ENCODE measurements at places on chromosomes 7 and 10. TPM values are rescaled to one million over a fixed set of nuclear protein-coding genes. Genes with fewer than 3 reads are reported as not detected.

The ARHGEF35 gene
- total RNA-seq: 15.7 TPM

The CNPY1 gene
- total RNA-seq: 0.16 TPM

The SEMA4G gene
- total RNA-seq: 3.7 TPM

The FXYD4 gene
- not detected for total RNA-seq

- DNase-seq: no peak
These were observed 204.3 kb downstream of the DGKB start for GRCh38 chr7:14698239-14698638.

DNA sequence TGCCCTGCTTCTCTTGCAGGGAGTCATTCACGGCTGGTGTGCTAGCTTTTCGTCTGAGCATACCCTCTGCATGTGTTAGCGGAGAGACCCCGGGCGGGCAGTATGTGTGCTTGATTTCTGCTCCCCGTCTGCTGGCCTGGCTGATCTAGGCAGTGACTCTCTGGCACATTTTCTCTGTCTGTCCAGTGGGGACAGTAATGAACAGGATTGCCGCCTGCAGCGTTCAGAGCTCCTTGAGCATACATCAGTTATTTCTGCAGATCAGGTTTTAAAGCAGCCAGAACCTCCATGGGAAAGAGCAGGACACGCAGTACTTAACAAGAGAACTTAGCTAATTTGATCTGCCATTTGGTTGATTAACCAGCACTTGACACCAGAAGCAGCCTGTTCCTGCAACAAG lies 242.5 kb downstream of the CELF2 start:
- no peak for DNase-seq

GRCh38 chr10:6918305-6918704 lies 338.2 kb upstream of the PRKCQ start:
- DNase-seq: no peak

- no peak for DNase-seq
These were observed 148.7 kb upstream of the LYZL1 start for GRCh38 chr10:29140151-29140550.

GRCh38 chr7:142811154-142811737 lies 40.5 kb downstream of the PRSS2 start:
- peak; percentile 31 for DNase-seq

DNA sequence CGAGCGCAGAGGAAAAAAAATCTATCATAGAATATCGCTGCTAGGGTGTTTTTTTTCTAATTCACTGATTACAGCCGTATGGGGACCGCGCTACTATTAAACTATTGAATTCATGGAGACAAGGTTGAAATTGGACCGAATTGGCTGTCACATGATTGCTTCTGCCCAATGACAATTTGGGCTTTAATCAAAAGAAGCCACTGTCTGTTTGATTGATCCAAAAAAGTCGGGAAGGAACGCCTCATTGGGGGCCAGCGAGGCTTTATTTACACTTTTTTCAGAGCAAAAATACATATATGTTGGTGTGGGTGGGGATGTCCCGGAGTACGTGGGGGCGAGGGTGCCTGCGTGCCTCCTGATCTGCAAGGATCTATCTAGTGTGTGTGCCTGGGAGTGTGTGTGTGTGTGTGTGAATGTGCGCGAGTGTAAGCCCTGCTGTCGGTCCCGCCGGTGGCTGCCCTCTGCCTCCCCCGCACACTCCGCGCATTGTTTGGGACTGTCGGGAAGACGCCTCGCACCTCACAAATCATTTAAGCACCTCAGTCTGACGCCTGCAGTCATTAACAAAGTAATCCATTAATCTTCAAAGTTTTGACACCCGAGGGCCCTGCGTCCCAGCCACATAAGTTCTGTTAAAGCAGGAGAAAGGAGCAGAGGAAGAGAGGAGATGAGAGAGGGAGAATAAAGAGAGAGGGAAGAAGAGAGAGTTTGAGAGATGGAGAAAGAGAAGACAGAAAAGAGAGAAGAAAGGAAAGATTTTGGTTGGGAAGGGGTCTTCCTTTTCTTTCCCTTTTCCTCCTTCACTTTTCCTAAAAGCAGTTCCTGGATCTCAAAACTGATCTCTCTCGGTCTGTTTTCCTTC lies at the start of gene HOXA2:
Gene HOXA2 (minus strand): TSS at position 103 of the 862 bp plus-strand sequence. CDS start 183 bp downstream, outside the sequence.
- DNase-seq: peak; percentile 80

DNA sequence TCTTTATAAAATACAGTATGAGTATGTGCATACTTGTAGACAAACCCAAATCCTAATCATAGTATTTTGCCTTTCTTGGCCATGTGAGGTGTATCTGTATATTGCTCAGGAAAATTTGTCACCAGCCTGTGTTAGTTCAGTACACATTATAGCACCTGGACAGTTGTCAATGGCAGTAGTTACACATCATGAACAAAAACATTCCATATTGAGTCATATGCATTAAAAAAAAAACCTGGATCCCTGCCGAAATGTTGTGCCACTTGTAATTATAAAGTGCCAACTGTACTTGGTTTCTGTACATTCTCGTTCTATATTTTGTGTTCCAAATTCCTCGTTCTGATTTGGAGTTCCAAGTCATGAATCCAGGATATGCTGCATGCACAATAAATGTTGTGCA lies 410.4 kb downstream of the INHBA start:
- DNase-seq: peak; percentile 83

- no peak for DNase-seq
These were observed 164.6 kb downstream of the AUTS2 start for GRCh38 chr7:69762821-69763352.

- DNase-seq: no peak
These were observed 26.0 kb upstream of the PLEKHA1 start for GRCh38 chr10:122348512-122348911.
